Cardiac muscle cell (in vitro differentiated cells and primary cell): ENCODE measurements at places on chromosomes 2 and 18.

DNA sequence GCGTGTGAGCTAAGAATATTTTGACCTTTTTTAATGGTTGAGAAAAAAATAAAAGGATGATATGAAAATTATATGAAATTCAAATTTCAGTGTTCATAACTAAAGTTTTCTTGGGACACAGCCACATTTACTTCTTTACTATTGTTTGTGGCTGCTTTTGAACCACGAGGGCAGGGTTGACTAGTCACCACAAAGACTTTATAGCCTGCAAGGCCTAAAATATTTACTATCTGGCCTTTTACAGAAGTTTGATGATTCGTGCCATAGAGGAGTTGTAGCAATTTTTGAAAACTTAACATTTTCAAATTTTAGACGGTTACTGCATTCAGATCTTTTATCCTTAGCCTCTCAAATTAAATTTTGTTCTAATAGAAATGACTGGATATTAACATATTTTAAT, 69.9 kb downstream of the LIMS1 start:
- DNase-seq = no peak

DNA sequence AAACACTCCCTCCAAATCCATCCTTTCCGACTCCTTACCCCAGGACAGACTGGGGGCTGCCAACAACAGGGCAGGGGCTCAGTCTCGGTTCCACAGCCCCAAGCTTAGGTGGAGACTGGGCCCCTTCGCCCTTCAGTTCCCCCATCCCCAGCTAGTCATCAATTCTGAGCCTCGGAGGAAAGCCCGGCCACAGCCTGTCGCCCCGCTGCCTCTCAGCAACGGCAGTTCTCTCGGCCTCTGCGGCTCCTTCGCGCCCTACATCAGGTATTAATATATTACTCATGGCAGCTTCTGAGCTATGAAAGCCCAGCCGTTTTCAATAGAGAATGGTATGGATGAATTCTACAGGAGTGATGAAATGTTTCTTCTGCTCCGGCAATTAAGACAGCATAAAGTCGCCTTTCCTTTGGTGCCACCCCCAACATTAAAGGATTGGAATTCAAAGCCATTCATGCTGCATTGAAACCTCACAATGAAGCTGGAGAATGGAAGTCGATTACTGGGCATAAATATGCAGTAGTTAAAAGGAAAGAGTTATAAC, 2.8 kb downstream of the HDAC4 start:
- no peak for DNase-seq

DNA sequence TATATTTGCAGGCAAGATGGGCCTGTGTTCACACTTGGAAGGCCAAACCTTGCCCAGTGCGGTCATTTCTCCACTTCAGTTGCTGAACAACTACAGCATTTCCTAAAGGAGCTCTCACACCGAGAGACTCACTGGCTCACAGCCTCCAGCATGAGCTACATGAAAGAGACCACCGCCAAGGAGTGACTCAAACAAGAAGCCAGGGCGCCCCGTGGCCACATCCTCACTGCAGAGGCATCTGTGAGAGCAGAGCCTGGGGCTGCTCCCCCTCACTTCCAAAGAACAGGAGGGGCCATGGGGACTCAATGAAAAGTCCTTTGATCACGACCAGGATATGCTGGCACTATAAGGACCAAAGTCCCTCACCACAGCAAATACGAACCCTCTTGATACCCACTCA, 50.0 kb downstream of the TMEM163 start:
- no peak for DNase-seq

- no peak for DNase-seq
Observed at GRCh38 chr18:63819786-63820185, 44.6 kb downstream of the SERPINB7 start.

GRCh38 chr18:9115984-9116383, 13.5 kb downstream of the NDUFV2 start:
- DNase-seq = no peak

GRCh38 chr2:120994301-120994995, 258.8 kb downstream of the GLI2 start:
- DNase-seq = no peak

- no peak for DNase-seq
Observed at GRCh38 chr2:141791521-141791920, 339.3 kb downstream of the LRP1B start.

- no peak for DNase-seq
Observed at GRCh38 chr18:6868033-6868432, 138.5 kb downstream of the ARHGAP28 start.

GRCh38 chr18:43031169-43031568, 84.3 kb downstream of the RIT2 start:
- DNase-seq = no peak

DNA sequence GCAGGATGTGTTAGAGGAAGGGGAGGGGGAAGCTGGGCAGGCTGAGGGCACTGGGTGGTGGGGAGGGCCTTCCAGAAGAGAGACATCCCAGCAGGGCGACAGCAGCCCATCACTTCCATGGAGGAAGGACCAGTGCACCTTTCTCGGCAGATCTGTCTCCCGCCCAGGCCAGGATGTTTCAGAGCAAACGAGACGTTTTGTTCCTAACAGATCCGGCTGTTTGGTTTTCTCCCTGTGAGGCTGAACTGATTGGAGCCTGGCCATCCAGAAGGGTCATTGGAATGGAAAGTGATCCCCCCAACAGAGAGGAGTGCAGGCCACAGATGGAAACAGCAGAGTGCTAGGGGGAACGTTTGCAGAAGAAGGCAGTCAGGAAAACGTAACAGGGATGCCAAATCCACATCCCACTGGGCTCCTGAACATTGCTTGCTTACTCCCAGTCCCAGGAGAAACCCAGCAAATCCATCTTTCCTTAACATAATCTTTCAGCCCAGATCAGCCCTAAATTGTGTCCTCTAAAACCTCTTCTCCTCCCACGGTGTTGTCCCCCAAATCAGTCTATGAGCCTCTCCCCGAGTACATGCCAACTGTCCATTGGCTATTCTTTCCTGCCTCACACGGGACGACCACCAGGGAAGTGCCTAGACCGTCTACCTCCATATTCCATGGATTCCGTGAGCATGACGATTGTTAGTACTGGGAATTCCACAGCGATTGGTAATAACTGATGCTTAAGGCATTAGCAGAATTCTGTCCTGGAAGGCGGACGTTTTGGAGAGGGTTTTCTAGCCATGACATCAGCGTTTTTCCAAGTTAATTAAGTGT, 126.8 kb downstream of the SEPTIN10 start:
- DNase-seq = peak; percentile 37

GRCh38 chr18:48035556-48035860, 105.0 kb upstream of the SMAD2 start:
- DNase-seq = no peak

DNA sequence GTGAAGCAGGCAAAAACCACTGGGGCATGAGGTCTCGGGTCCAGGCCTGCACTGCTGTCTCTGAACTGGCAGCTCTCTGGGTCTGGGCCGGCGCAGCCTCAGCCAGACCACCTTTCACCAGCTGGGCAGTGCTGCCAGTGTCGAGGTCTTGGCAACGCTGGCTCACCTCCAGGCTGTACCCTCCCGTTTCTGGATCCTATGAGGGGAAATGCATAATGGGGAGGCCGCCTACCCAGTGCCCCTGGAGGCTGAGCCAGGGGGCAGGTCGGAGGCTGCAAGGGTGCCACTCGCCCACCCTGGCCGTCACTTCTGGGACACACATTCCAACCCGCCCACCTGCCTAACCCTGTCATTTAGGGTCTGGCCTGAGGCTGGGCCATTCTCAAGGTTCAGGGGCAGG, 24.6 kb downstream of the KIF1A start:
- no peak for DNase-seq

GRCh38 chr18:22093731-22094357, 75.5 kb upstream of the GATA6 start:
- DNase-seq = no peak
